CD8-positive, alpha-beta T cell (primary cell): ENCODE measurements at places on chromosomes 7 and 10.

DNA sequence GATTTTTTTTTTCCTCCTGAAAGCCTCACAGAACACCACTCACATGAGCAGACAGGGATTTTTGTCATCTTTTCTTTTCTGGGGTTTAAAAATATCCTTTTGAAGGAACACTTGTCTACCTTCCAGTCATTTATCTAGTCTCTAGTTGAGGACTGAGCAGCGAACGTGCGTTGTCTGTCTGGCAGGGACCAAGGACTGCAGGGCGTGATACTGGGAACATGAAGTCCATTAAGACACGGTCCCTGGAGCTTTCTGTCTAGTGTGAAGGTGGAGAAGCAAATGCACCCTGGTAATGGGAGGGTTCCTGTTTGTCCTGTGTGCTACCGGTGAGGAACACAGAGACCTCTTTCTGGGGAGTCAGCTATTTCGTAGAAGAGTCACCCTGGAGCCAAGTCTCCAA is 207.4 kb downstream of the TMEM178B start:
- no peak for DNase-seq

- no peak for DNase-seq
These were observed 21.6 kb downstream of the DNTT start for GRCh38 chr10:96325719-96326373.

DNA sequence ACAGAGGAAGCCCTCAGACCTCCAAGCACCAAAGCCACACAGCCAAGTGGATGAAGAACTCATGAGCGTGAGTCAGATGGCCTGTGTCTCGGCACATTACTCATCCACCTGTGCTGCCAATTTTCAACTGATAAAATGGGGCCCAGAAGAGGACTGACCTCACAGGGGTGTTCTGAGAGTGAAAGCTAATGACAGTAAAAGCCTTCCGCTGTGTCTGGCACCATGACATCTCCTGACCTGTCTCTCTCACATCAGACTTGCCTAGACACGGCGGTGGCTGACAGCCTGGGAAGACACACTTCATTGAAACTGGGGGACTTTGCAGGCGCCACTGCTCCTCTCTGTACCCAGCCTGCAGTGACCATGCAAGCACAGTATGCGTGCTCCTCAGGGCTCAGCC is 8.3 kb upstream of the SLC18A3 start:
- no peak for DNase-seq

GRCh38 chr10:122637376-122637775 is 62.3 kb downstream of the C10orf120 start:
- no peak for DNase-seq

GRCh38 chr7:74199551-74200355 is 10.1 kb upstream of the LAT2 start:
- DNase-seq: no peak

- DNase-seq: no peak
These were observed 724 bp downstream of the CAPZA2 start for GRCh38 chr7:116862951-116863670.

DNA sequence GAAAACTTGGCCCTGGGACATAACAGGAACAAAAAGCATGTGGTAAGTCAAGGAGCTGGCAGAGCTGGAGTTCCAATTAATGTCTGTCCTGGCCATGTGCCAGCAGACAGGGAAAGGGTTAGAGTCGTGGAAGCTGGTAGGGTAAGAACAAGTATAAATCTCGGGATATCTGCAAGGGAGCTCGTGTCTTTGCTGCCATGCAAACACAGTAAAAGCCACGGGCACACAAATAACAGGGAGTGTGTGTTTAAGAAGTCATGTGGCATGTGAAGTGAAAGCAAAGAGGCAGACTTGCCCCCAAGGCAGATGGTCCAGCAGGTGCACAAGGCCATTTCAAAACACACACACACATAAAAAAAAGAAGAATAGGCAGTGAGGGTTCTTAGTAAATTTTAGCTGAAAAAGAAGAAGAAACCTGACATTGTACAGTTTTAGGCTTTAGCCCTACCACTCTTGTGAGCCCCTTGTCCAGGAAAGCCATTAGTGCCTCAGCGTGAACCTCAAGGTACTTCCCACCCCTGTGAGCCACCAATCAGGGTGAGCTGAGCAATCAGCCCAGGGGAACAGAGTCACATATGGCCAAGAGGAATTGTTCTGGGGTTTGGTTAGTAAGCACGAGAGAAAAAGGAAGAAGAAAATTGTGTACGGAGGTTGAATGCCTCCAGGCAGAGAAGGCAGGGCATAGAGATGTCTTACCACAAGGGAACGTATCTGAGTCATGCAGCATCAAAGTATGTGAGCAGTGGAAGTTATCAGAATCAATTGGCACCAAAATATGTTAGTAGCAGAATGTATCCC is 32.8 kb upstream of the ARHGAP12 start:
- peak; percentile 30 for DNase-seq

GRCh38 chr7:98870121-98870651 is 372 bp upstream of the TMEM130 start:
- DNase-seq: peak; percentile 61

DNA sequence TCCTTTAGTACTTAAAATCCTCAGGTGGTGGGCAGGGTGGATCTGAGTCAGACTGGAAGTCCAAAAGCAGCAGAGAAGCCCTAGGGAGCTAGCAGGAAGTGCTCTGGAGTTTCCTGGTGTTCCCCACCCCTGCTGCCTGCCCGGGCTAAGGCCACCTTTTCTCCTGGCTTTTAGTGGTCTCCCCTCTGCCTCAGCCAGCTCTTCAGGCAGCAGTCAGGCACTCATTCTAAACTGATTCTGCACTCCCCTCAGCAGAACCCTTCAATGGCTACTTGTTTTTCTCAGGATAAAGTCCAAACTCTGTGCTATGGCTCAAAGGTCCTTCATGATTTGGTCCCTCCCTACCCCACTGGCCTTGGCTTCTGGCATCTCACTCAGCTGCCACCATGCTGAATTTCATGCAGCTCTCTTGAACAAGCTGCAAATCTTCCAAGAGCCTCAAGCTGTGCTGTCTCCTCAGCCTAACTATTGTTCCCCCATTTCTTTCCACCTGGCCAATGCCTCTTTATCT is 28.9 kb upstream of the DNMBP start:
- no peak for DNase-seq

DNA sequence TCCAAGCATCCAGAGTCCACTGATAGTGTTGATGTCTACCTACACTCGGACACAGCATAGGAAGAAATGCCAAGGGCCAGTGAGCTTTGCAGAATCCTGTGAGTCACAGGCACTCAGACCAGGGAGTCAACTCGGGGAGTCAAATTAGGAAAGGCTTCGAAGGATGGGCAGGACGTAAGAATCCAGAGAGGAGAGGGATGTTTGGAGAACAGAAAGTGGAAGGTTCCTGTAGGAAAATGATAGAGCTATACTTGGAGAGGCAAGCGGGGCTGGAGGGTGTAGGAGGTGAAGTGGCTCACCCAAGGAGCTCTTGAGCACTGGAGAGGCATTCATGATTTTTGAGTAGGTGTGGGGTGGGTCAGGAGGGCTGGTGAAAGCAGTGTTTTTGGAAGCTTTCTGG is 3.0 kb downstream of the ZYX start:
- no peak for DNase-seq

DNA sequence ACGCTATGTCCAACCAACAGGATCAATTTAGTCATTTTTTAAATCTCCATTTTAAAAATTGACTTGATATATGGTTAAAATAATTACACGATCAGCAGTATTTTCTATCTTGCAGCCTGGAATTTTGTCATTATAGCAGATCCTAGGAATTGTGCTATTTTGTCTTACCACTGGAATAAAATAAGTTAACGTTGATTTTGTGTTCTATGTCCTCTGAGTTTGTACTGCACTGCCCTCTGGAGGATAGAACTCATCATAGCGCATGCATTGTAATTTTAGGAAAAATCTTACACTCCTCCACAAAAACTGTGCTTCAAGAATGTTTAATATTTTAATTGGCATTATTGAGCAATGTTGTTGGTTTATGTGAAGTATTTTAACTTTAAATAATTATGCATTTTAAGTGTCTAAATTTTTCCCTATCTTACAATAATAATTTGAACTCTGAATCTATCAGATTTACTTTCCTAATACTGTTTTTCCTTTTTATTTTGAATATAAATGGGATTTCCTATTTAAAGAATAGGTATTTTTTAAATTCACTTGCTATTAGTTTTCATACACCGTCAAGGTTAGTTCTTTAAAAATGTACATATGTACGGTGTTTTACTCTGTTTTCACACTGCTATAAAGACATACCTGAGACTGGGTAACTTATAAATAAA is 220.1 kb downstream of the PPP1R3A start:
- DNase-seq: no peak

- DNase-seq: no peak
These were observed 1.8 kb downstream of the PFKP start for GRCh38 chr10:3068968-3069737.

DNA sequence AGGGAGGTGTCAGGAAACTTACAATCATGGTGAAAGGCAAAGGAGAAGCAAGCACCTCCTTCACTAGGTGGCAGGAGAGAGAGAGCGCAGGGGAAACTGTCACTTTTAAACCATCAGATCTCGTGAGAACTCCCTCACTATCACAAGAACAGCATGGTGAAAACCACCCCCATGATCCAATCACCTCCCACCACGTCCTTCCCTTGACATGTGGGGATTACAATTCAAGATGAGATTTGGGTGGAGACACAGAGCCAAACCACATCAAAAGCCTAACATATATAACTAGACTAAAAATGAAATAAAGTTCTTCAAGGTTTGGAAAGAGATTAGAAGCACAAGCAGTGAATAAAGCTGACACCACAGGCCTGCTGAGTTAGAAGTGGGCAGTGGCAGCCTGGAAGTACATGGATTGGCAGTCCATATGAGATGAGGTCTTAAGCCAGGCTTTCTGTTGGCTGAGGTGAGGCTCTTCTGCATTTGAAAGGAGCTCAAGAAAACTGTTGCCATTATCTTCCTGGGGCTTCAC is 96.4 kb upstream of the MDFIC start:
- no peak for DNase-seq

DNA sequence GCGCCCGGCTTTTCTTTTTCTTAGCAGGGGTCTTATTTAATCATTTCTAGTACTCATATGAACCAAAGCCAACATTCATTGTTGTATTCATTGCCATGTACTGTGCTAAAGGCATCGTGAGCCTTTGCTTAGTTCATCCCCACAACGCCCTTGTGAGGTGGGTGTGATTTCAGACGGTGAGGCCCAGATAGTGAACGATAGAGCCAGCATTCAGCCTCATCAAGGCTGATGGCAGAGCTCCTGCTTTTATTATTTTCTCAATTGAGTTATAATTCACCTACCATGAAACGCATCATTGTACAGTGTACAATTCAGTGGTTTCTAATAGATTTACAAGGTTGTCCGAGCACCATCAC is 50.1 kb downstream of the HK1 start:
- no peak for DNase-seq

- no peak for DNase-seq
These were observed 226.5 kb downstream of the INHBA start for GRCh38 chr7:41476460-41476803.

GRCh38 chr7:111525100-111525499 is 37.2 kb downstream of the IMMP2L start:
- DNase-seq: no peak

DNA sequence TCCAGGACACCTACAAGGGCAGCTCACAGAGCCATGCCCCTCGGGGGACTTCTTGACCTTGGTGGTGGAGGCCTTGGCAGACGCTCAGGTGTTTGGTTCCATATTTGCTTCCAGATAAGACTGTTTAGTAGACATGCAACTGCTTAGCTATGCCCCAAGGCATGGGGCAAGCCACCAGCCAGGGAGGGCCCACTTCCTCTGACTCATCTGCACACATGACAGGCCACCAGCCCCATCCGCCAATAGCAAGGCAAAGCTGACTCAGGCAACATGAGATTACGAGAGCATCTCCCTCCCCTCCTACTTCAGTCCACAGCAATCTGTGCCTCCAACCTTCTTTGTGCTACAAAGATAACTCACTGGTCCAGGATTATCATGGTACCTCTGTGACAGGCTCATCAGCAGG is 54.9 kb downstream of the KCNMA1 start:
- DNase-seq: no peak

DNA sequence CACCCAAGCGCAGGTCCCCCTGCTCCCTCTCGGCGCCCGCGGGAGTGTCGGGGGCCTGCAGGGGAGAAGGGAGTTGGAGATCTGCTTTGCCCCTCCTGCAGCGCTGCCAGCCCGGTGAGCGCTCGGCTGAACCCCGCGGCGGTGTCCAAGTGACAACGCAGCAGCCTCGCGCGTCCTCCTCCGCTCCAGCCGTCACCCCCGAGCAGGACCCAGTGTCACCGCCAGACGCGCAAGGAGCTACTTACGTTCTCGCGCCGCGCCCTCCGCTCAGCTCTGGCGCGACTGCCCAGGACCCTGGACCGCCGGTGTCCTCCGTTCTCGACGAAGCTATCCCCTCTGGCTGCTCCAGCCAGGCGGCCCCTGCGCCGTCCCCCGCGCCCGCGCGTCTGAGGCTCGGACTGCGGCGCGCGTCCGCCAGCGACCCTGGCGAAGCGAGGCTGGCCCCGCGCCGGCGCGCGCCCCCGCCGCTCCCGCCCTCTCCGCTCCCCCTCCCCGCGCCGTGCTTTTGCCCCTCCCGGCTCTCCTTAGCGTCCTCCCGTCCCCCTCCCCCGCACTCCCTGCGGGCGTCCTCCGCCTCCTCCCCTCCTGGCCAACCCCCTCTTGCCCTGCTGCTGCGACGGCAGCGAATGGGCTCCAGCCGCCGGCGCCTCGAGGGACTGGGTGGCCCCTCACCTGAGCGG is at the start of gene NRCAM:
NRCAM (minus strand) TSS at position 439 of the 680 bp plus-strand sequence. CDS start 216,372 bp downstream, outside the sequence.
- peak; percentile 68 for DNase-seq

- DNase-seq: no peak
These were observed 3.9 kb upstream of the SPAG6 start for GRCh38 chr10:22341190-22341925.

DNA sequence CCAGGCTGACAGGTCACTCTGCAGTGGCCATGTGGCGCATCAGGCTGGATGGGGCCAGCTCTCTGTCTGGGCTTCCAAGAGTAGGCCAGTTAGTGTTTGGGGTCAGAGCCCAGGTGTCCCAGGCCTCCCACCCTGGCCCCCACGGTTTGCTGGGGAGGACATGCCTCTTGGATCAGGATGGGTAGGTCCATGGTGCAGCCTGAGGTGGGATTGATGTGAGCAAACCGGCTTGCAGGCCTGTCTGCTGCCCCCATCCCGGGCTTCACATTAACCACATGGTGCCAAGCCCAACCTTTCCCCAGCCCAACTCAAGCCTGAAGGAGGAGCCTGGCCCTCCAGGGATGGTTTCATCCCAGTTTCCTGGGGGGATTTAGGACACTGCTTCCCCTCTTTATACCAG is 39.2 kb downstream of the LDB3 start:
- DNase-seq: no peak

- DNase-seq: no peak
These were observed 184.7 kb downstream of the EBF3 start for GRCh38 chr10:129779126-129780111.

GRCh38 chr10:94992811-94993210 is 54.4 kb downstream of the CYP2C9 start:
- DNase-seq: no peak

- DNase-seq: no peak
These were observed 6.5 kb upstream of the NANOS1 start for GRCh38 chr10:119022846-119023552.
